ENCODE measurements at places on chromosomes 11 and 22.
A peak's percentile ranks its signal among the peaks of the same experiment; 100 is the strongest.

- no peak for DNase-seq
Observed at GRCh38 chr11:81870815-81871214, 862.8 kb downstream of the FAM181B start.

DNA sequence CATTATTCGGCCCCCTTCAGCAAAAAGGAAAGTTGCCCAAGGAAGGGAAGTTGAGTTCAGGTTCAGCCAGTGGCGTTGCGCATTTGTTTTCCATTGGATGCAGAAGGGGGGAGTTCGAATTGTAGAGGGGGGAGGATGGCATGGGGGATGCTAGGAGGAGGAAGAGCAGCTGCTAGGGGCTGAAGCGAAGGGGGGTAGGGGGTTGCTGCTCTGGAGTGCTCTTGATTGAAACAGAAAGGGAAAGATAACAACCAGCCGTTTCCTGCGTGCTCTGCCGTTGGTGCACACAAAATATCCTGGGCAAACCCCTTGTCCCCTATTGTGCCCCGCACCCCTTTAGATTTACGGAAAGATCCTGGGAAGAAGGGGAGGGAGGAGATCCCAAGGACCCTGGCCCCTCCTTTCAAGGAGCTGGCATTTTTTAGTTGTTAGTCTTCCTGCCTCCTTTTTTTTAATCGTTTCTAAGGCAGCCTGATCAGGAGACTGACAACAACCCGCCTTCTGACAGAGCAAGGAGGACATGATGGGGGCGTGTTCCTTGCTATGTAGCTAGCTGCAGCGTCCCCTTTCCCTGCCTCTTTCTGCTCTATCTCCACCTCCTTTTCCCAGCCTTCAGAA, 2.1 kb downstream of the KMT2A start:
- peak; percentile 13 for DNase-seq

GRCh38 chr11:102312667-102313066, 4.6 kb upstream of the BIRC3 start:
- no peak for DNase-seq

DNA sequence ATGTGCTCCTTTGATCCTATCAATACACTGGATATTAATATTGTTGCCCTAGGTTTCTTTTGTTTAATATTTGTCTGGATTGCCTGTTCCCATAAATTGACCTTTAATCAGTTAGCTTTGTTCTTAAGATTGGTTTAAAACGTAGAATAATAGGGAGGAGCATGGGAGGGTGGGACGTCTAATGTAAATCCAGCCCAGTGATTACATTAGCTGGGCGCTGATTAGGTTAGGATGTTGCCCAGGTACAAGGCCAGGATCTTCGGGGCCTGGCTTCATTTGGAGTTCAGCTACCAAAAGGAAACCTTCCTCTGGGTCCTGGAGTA, at the start of gene SRSF8:
Gene SRSF8, plus strand, starts transcription at position 204 of the 323 bp plus-strand sequence. CDS start 308 bp downstream, outside the sequence.
- DNase-seq, result no peak

- DNase-seq, result no peak
Observed at GRCh38 chr11:67105964-67106363, 13.1 kb upstream of the KDM2A start.

DNA sequence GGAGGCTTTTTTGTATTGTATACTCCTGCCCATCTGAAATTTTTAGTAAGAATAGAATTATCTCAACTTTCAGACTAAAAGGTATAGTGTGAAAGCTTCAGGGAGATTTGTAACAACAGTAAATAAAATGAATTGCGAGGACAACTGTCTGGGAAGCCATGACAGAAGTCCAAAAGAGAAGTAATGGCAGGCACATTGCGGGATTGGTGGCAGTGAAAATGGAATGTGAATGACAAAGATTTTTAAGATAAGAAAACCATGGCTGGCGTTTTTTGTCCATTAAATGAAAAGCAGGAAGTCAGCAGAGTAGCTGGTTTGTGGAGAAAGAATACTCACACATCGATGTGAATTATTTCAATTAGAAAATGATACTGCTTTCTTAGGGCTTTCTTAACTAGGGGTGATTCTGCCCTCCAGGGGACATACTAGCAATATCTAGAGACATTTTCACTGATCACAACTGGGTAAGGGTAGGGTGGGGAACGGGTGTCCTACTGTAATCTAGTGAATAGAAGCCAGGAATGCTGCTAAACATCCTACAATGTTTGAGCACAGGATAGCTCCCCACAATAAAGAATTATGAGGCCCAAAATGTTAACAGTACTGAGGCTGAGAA, 1.6 kb downstream of the NPAT start:
- no peak for DNase-seq

All from gastrocnemius medialis (tissue), 4 donors.